Left lobe of liver (tissue), 2 donors: ENCODE measurements at places on chromosomes 1 and 21. TPM values are rescaled to one million over a fixed set of nuclear protein-coding genes. Genes with fewer than 3 reads are reported as not detected.

Gene NHLH1
- 0.10 TPM for total RNA-seq

Gene MAP10
- 1.6 TPM for total RNA-seq

GRCh38 chr1:110490791-110491451 is 28.1 kb downstream of the KCNA10 start:
- no peak for DNase-seq

Gene CCDC181
- total RNA-seq, result not detected

DNA sequence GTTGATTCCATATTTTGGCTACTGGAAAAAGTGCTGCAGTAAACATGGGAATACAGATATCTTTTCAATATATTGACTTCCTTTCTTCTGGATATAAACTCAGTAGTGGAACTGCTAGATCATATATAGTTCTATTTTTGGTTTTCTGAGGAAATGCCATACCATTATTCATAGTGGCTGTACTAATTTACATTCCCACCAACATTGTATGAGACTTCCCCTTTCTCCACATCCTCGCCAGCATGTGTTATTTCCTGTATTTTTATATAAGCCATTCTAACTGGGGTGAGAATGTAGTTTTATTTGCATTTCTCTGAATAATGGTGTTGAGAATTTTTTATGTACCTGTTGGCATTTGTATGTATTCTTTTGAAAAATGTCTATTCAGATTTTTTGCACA is 385.2 kb downstream of the NUF2 start:
- DNase-seq, result no peak

DNA sequence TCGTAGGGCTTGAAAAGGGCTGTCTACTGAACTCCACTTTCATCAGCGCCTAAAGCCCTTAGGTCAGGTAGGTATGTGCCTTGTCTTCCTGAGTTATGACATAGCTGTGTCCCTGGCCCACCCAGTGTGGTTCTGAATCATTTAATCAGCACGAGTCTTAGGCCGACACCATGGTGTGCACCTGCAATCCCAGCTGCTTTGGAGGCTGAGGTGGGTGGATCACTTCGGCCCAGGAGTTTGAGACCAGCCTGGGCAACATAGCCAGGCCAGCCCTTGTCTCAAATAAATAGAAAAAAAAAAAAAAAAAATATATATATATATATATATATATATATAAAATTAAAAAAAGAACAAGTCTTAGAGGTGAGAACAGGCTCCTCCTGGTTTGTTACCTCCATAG is 15.8 kb downstream of the LRRC71 start:
- DNase-seq, result no peak

DNA sequence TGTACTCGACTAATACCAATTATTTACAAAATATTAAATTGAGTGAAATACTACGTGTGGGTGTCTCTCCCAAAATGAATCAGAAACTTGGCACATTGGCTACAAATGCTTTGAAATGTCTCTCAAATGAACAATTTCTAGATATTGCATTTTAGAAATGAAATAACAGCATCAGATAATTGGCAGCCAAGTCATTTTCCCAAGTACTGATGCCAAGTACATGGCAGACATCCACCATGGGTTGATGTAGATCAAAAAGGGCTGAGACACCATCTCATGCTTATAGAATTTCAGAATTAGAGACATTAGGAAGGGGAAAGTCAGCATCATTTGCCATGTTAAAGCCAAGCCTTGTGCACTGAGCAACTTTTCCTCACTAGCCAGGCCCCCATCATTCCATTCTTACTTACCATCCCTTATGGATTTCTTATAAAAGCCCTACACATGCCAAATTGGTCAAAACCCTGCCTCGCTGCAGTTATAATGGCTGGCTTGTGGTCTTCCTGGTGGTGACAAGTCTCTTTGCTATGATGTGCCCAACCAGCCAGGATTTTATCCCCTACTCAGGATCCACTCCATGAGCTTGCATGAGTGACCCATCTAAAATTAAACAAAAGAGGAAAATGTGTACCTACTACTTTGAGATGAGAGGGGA is 73.1 kb downstream of the GREM2 start:
- no peak for DNase-seq

- no peak for DNase-seq
These were observed 145.1 kb downstream of the CNIH3 start for GRCh38 chr1:224761245-224761644.

Gene LEPR
- 51.9 TPM for total RNA-seq

Gene ATP1A4
- total RNA-seq, result not detected

Gene ARMH1
- total RNA-seq, result 14.7 TPM

GRCh38 chr1:20154301-20154831 is 15.2 kb downstream of the PLA2G2F start:
- DNase-seq, result peak; percentile 64

DNA sequence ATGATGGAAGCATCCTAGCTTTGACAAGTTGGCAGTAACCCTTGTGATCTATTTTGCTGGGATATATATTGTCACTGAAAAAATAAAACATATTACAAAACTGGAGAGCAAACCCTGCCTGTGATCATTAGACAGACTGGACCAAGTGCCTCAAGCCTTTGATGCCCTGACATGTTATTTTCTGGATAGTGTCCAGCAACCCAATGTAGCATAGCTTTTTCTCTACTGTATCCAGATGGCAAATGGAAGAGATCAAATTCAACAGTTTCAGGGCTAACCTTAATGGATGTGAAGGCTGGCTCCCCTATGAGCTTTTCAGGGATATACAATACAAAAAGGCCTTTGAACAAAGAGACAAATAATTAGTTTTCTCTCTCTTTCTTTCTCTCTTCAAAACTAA is 25.1 kb downstream of the WARS2 start:
- no peak for DNase-seq

GRCh38 chr1:111795401-111795800 is 39.7 kb downstream of the DDX20 start:
- DNase-seq, result no peak
